ENCODE measurements at places on chromosomes 13 and 19.

GRCh38 chr13:47004027-47004426 lies 107.2 kb upstream of the HTR2A start:
- DNase-seq = peak; percentile 14

DNA sequence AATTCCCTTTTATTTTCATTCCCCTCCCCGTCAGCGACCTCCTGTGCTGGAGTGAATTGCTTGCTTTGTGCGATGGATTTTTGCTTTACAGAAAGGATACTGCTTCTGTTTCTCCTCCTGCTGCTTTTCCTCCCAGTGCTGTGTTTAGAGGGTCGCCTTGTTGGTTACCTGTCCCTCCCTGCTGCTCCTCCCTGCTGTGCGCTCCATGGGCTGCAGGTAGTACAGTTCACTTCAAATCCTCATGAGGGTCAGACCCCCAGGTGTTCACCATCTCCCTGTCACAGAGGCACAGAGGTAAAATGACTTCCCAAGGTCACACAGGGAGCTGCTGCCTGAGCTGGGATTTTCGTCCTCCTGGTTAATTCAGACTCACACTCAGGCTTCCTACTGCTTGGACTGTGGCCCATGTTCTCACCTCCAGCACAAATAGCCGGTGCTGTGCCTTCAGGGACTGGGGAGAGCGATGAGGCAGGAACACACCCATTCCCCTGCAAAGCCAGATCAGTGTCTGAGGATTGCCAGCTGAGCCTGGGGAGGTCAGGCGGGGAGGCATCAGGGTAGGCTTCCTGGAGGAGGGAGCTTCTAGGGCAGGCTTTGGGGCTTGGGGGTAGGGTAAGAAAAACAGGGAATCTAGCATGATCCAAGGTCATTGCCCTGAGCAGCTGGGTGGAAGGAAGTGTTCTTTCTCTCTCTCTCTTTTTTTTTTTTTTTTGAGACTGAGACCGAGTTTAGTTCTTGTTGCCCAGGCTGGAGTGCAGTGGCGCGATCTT lies 14.4 kb downstream of the BICRA start:
- DNase-seq = no peak

GRCh38 chr19:15498910-15499309 lies 9.4 kb upstream of the CYP4F22 start:
- DNase-seq = no peak

DNA sequence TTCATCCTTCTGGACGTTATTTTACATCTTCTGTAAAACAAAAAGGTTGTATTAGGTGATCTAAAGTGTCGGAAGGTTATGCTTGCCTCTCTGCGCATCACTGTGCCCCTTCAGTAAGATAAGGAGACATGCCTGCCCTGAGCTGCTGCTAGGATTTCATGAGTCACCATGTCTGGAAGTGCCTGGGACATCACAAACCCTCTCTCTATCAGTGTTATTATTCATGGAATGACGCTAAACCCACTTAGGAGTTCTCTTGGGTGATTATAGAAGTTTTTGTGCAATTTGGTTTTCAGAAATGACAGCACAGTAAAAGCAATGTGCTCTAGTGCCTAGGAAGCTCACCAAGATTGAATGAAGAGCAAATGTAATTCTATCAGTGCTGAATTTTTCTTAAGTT lies 617.7 kb downstream of the DCT start:
- peak; percentile 13 for DNase-seq

- DNase-seq = peak; percentile 57
Measured at GRCh38 chr13:75372517-75372916, 109.5 kb downstream of the TBC1D4 start.

GRCh38 chr19:16435238-16435917 lies 36.4 kb downstream of the EPS15L1 start:
- DNase-seq = no peak

DNA sequence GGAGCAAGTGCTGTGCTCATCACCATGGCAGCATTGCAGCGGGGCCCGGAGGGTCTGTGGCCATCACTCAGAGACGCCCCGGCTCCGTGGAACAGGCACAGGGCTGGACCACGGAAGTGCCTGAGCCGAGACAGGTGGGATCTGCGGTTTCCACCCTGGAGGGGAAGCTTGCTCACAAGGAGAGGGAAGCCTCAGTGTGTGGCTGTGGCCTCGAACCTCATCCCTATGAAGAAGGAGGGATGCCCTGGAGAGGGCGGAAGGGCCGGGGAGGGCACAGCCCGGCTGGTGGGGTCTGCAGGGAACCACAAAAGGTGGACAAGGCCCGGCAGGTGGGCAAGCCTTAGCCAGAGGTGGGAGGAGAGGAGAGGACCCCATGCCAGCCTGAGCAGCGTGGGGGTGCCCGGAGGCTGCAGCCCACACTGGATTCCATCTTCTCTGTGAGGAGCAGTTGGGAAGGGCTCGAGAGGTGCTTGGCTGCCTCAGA lies 30.4 kb upstream of the TMEM255B start:
- no peak for DNase-seq

DNA sequence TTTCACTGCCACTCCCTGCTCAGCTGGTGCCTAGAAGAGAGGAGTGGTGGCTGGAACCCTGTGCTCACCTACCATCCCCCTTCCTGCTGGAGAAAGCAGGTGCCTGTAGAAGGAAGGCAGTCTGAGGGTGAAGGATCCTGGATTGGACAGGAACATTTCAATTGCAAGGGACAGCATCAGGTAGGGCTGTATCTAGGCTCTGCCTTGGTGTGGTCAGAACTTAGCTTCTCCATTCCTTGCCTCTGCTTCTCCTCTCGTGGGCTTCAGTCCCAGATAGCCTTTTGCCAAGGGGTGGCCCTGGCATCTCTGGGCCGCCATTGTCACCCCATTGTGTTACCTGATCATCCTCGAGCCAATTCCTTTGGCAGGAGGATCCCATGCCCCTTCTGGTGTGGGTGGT lies 73.2 kb upstream of the KCTD15 start:
- DNase-seq = no peak

- DNase-seq = no peak
Measured at GRCh38 chr13:37788346-37788745, 81.2 kb downstream of the TRPC4 start.

- DNase-seq = no peak
Measured at GRCh38 chr13:30816736-30817135, 81.4 kb downstream of the ALOX5AP start.

DNA sequence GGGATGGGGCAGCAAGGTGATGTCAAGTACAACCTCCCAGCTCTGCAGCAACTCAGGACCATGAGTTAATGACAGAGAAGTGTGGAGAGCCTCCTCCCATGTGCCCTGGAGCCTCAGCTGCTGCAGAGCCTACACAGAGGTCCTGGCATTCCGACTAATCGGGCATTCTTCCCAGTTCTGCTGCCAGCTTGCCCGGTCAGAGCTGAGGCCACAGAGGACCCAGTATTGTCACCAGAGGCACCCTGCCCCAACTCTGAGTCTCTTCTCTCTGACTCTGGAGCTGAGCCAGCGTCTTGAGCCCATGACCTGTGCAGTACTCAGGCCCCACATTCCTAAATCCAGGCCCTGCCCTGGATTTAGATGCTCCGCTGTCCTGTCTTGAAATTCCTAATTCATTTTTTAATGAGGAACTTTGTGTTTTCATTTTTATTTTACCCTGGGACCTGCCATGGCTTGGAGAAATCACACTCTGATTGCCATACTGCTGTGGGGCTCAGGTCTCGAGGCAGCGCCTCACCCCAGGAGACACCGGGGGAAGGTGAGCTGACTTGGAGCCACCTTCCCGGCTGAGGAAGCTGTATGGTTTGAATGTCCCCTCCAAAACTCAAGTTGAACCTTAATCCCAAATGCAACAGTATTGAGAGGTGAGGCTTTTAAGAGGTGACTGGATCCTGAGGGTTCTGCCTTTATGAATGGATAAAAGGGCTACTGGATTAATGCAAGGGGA lies 144.9 kb upstream of the ZNF507 start:
- DNase-seq = no peak

- DNase-seq = no peak
Measured at GRCh38 chr13:30172593-30173302, 134.6 kb downstream of the KATNAL1 start.

- DNase-seq = no peak
Measured at GRCh38 chr13:42279986-42280385, 8.0 kb downstream of the AKAP11 start.

- no peak for DNase-seq
Measured at GRCh38 chr19:10404888-10405820, 1.8 kb upstream of the CDC37 start.

DNA sequence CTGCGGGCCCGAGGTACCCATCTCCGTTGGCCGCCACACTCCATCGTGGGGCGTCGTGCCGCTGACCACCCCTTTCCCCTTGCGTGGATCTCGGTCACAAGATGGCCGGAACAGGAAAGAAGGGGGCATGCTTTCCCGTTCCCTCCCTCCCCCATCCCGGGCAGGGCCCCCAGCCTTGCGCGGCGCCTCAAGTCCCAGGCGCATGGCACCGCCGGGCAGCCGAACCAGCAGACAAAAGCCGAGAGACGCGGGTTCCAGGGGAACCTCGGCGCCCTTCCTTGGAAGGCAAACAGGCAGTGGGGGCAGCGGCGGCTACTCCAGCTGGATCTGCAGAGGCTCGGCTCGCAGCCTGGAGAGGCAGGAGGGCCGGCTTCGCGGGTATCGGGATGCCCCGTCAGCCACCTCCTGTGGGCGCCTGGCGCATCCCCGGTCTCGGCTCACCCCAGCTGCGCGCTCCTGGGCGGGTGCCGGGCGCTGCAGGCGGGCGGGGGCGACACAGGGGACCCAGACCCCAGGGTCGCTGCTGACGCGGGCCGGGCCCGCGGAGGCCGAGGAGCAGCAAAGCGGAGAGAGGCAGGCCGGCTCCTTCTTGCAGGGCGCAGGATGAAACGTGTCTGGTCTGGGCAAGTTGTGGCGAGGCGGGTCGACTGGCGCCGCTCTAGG lies 439 bp downstream of the DZIP1 start:
- peak; percentile 35 for DNase-seq

- no peak for DNase-seq
Measured at GRCh38 chr13:113653264-113654174, 4.5 kb downstream of the ATP4B start.

DNA sequence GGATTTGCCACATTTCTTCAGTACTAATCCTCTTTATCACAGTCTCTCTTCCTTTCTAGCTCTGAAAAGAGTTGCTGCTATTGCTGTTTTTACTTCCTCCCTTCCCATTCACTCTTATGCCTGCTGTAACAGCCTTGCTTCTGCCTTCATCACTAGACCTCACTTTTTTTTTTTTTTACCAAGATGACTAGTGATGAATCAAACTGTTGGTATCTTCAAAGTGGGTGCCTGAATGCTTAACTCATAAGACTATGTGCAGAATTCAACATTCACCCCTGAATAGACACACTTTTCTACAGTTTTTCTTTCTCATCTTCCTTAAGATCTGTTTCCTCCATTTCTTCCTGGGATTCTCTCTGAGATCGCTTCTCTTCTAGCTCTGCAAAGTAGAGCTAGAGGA lies 217.2 kb upstream of the HTR2A start:
- DNase-seq = peak; percentile 78
